ENCODE measurements at places on chromosomes 2 and 18. TPM values are rescaled to one million over a fixed set of nuclear protein-coding genes. Genes with fewer than 3 reads are reported as not detected.

GRCh38 chr2:219296142-219296541 lies 13.1 kb downstream of the PTPRN start:
- DNase-seq = no peak

Gene IMPA2
- polyA plus RNA-seq = 95.8 TPM

- no peak for DNase-seq
Measured at GRCh38 chr18:53131001-53131400, 791.0 kb downstream of the DCC start.

DNA sequence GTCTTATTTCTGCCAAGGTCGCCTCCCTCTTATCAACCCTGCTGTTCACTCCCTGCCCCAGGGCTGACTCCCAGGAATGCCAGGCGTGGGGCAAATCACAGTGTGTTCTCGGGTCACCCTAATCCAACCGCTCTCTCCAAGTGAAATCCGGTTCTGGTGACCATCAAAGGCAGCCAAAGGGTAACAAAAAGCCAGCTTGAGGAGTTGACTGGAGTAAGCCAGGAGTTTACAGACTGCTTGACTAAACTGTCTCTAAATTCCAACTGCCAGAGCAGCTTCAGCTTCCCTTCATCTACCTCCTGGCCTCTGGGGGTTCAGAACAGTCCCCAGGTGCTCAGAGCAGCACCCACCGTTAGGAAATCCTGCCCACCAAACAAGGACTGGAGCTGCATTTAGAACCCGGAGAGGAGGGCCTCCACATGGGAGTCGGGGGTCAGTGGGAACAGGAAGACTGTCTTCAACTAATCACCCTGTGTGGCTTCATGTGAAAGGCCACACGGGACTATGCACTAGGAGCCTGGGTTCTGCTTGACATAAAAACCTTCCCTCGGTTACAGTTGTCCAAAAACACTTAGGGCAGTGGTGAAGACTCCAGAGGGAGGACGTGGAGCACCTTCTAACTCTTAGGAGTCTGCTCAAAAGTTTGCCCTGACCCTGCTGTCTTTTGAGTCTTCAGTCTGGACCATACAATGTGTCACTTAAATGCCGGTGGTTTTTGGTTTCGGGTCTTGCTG lies 24.2 kb upstream of the MCFD2 start:
- DNase-seq = no peak

- DNase-seq = no peak
Measured at GRCh38 chr18:79517341-79517740, 121.6 kb downstream of the NFATC1 start.

DNA sequence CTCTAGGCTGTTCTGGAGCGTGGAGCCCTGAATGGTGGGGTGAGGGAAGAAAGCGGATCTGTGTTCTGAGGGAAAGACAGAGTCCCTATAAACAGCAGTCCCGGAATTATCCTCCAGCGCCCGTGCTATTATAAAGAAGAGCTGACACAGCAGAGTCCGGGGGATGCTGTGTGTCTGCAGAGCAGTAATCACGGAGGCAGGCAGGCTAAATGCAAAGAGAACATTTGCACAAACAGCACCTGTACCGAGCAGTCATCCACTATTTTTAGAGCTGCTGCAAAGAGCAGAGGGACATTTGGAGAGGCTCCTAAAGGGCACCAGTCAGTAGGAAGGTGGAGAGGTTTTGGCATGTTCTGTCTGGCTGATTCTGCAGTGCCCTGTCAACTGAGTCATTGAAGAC lies 293.8 kb upstream of the SLC14A2 start:
- no peak for DNase-seq

Gene STK16
- 29.0 TPM for polyA plus RNA-seq

GRCh38 chr2:72837171-72837570 lies 11.3 kb upstream of the EXOC6B start:
- DNase-seq = no peak

- DNase-seq = no peak
Measured at GRCh38 chr2:120914839-120915521, 179.3 kb downstream of the GLI2 start.

Measured in left renal pelvis (tissue), 4 donors.